ENCODE measurements at places on chromosomes 2 and 18. TPM values are rescaled to one million over a fixed set of nuclear protein-coding genes. Genes with fewer than 3 reads are reported as not detected.
A peak's percentile ranks its signal among the peaks of the same experiment; 100 is the strongest.

- H3K27me3 ChIP-seq = no peaks in the 10 kb centered on the region
- DNase-seq = no peak
- H3K4me1 ChIP-seq = no peaks in the 10 kb centered on the region
- no peak overlapping the region for H3K4me3 ChIP-seq
Measured at GRCh38 chr2:238107525-238108422, 7.6 kb downstream of the ESPNL start.

DNA sequence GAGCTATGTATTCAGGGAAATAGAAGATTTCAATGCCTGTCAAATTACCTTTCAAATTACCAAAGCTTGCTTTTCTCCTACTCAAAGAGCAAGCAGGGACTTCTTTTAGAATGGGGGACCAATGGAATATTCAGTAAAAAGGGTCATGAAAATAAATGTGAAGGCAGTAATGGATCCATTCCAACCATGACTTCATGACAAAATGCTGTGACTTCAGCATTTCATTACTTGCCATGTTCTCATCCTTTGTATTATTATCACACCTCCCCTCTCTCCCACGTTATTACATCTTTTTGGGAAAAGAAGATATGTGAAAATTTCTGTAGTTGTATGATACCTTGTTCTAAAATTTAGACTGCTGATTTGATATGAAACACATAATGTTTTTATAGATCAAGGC is 864.0 kb upstream of the FSHR start:
- H3K27ac ChIP-seq = no peak overlapping the region
- H3K36me3 ChIP-seq = no peaks in the 10 kb centered on the region
- no peak for DNase-seq

Gene EGR4
- polyA plus RNA-seq = not detected

Gene CTAGE1
- polyA plus RNA-seq = not detected

GRCh38 chr2:100733391-100734187 is 86.3 kb upstream of the NPAS2 start:
- H3K36me3 ChIP-seq = no peaks in the 10 kb centered on the region
- H3K27ac ChIP-seq = no peak overlapping the region
- DNase-seq = no peak
- H3K4me3 ChIP-seq = no peak overlapping the region
- H3K27me3 ChIP-seq = no peaks in the 10 kb centered on the region

GRCh38 chr2:203527719-203528118 is 7.4 kb downstream of the RAPH1 start:
- H3K27me3 ChIP-seq = no peaks in the 10 kb centered on the region
- no peaks in the 10 kb centered on the region for H3K36me3 ChIP-seq
- no peak for DNase-seq
- no peak overlapping the region for H3K4me3 ChIP-seq
- no peak overlapping the region for H3K27ac ChIP-seq

DNA sequence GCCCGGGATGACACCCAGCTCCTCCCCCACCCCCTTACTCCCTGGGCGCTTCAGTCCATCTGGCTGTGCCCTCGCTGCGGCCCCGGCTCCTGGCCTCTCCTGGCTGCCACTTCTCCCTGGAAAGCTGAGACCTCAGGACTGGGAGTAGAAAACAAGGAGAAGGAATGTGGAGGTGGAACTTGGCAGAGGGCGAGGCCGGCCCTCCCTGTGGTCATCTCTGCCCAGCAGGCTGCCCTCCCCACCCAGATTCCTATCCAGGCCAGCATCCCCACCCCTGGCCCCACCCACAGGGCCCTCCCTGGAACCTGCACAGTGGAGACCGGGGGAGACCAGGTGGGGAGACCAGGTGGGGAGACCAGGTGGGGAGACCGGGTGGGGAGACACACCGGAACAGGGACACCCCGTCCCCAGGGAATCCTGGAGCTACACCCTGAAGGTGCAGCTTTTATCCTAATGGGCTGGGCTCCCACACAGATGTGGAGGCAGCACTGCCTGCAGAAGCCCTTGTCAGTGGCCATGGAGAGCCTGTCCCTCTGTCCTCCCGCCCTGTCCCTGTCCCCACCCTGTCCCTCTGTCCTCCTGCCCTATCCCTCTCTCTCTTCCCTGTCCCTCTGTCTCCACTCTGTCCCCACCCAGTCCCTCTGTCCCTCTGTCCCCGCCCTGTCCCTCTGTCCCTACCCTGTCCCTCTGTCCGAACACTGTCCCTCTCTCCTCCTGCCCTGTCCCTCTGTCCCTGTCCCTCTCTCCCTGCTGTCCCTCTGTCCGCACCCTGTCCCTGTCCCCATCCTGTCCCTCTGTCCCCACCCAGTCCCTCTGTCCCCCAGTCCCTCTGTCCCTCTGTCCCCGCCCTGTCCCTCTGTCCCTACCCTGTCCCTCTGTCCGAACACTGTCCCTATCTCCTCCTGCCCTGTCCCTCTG is 157.1 kb downstream of the PXDN start:
- H3K27ac ChIP-seq = no peak overlapping the region
- no peaks in the 10 kb centered on the region for H3K27me3 ChIP-seq
- no peak for DNase-seq
- H3K4me3 ChIP-seq = no peak overlapping the region
- no peaks in the 10 kb centered on the region for H3K4me1 ChIP-seq
- no peaks in the 10 kb centered on the region for H3K36me3 ChIP-seq

GRCh38 chr18:79585395-79586370 is 93.9 kb upstream of the CTDP1 start:
- no peaks in the 10 kb centered on the region for H3K36me3 ChIP-seq
- DNase-seq = no peak
- H3K27ac ChIP-seq = no peak overlapping the region
- H3K4me1 ChIP-seq = no peaks in the 10 kb centered on the region
- no peak overlapping the region for H3K4me3 ChIP-seq
- H3K27me3 ChIP-seq = no peaks in the 10 kb centered on the region

DNA sequence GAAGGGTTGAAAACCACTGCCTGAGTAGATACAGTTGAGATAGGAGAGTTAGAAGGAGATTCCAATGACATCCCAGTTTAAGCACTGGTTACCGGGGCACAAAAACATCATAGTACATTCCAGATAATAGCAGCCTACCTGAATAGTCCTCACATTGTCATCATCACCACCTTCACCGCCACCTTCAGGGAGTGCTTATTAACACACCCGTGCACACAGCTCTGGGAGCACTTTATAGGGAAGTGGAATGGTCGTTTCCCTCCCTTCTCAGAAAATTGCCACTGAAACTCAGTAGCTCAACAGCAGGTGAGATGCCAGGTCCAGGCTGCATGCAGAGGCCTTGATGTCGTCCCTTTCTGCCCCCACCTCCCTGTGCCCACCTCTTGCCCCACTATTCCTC is 8.2 kb downstream of the SERPINB7 start:
- H3K27me3 ChIP-seq = no peaks in the 10 kb centered on the region
- H3K4me1 ChIP-seq = no peaks in the 10 kb centered on the region
- no peak overlapping the region for H3K27ac ChIP-seq
- H3K4me3 ChIP-seq = no peak overlapping the region
- no peak for DNase-seq

DNA sequence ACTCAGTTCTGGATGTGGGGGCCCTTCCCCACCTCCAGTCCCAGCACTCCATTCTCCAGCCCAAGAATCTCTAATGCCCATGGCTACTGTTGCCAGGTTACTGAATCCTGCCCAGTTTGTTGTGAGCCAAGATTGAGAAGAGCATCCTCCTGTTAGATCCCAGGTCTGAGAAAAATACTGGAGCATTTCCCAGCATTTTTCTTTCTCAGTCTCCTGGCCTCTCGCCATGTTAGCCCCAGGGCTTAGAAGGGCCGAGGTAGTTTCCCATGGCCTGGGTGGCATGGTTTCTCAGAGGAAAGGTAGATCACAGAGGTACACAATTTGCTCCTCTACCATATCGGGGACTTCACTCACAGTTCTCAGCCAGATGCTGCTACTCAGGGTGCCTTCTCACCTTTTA is 135.7 kb downstream of the OTX1 start:
- no peak for DNase-seq
- H3K27ac ChIP-seq = no peak overlapping the region
- H3K27me3 ChIP-seq = no peaks in the 10 kb centered on the region
- no peak overlapping the region for H3K4me3 ChIP-seq
- no peaks in the 10 kb centered on the region for H3K36me3 ChIP-seq

DNA sequence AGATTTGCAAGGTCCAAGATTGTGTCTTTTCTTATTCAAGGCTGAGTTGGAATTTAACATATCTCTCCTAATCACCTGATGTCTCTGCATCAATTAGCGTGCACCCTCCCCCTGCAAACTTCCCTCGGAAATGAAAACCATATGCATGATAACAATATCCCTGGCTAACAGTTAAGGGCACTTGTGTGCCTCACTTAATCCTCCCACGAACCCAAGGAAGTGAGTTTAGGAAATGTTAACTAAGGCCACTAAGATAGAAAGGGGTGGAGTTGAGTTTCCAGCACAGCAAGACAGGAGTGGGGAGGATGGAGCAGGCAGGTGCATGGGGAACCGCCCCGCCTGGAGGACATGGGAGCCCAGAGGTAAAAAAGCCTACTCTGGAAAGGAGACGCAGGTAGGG is 52.4 kb upstream of the PTMA start:
- no peaks in the 10 kb centered on the region for H3K27me3 ChIP-seq
- DNase-seq = no peak
- H3K27ac ChIP-seq = no peak overlapping the region
- H3K36me3 ChIP-seq = no peaks in the 10 kb centered on the region
- no peaks in the 10 kb centered on the region for H3K4me1 ChIP-seq

- DNase-seq = no peak
- H3K4me1 ChIP-seq = no peaks in the 10 kb centered on the region
- no peak overlapping the region for H3K27ac ChIP-seq
- H3K36me3 ChIP-seq = no peaks in the 10 kb centered on the region
- H3K4me3 ChIP-seq = no peak overlapping the region
Measured at GRCh38 chr2:4507661-4508060, 804.3 kb downstream of the DCDC2C start.

GRCh38 chr2:224163566-224164307 is 124.7 kb upstream of the SERPINE2 start:
- no peaks in the 10 kb centered on the region for H3K36me3 ChIP-seq
- no peaks in the 10 kb centered on the region for H3K27me3 ChIP-seq
- H3K4me1 ChIP-seq = no peaks in the 10 kb centered on the region
- no peak overlapping the region for H3K4me3 ChIP-seq

Gene CXCR4
- 1,556 TPM for polyA plus RNA-seq

Gene FAM237A
- not detected for polyA plus RNA-seq

DNA sequence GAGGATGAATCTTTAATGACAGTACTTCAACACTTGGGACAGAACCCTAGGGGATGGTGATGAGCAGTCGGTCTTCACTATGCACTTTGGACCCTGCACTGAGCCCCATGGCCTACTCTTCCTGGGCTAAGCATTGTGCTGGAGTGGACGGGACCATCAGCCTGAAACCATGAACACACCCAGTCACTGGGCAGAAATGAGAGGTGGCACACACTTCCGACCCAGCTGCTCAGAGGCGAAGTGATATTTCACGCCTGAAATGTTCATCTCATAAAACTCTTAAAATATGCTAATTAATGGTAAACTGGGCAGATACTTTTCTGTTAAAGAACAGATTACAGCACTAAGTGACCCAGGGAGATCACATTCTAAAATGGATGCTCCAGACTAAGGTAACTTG is 150.3 kb upstream of the NDUFV2 start:
- no peak for DNase-seq
- H3K27me3 ChIP-seq = no peaks in the 10 kb centered on the region
- no peaks in the 10 kb centered on the region for H3K36me3 ChIP-seq

GRCh38 chr2:24509425-24509824 is 18.4 kb downstream of the NCOA1 start:
- DNase-seq = no peak
- H3K36me3 ChIP-seq = no peaks in the 10 kb centered on the region
- H3K27me3 ChIP-seq = no peaks in the 10 kb centered on the region
- peaks cover 58% of the 10 kb centered on the region for H3K4me1 ChIP-seq
- H3K4me3 ChIP-seq = no peak overlapping the region
- H3K27ac ChIP-seq = no peak overlapping the region

- no peaks in the 10 kb centered on the region for H3K27me3 ChIP-seq
- no peak for DNase-seq
- H3K4me1 ChIP-seq = no peaks in the 10 kb centered on the region
- no peak overlapping the region for H3K4me3 ChIP-seq
Measured at GRCh38 chr18:68532328-68532885, 182.5 kb downstream of the TMX3 start.

GRCh38 chr2:109194620-109194937 is 65.6 kb downstream of the SH3RF3 start:
- H3K27me3 ChIP-seq = peaks cover 5% of the 10 kb centered on the region
- DNase-seq = no peak
- no peaks in the 10 kb centered on the region for H3K4me1 ChIP-seq
- no peak overlapping the region for H3K27ac ChIP-seq
- H3K4me3 ChIP-seq = no peak overlapping the region

Gene SCN2A
- polyA plus RNA-seq = not detected

DNA sequence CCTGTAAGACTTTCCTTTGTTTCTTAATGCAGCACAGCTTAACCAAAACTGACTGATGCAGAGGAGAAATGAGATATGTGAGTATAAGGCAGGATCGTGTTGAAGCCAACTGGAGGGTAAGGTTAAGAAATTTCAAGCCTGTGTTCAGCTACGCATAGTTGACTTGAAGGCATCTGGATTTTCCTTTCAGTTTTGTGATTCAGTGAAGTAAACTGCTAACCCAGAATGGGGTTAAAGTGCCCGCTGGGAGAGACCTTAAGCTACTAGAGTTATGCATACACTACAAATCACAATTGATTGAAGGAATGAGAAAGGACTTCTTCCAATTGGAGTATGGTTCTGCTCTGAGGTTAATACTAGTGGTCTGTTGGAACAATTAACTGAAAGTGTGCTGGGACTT is 22.6 kb downstream of the THSD7B start:
- no peaks in the 10 kb centered on the region for H3K36me3 ChIP-seq
- H3K27ac ChIP-seq = no peak overlapping the region
- no peaks in the 10 kb centered on the region for H3K27me3 ChIP-seq
- DNase-seq = no peak
- H3K4me3 ChIP-seq = no peak overlapping the region
- H3K4me1 ChIP-seq = no peaks in the 10 kb centered on the region

DNA sequence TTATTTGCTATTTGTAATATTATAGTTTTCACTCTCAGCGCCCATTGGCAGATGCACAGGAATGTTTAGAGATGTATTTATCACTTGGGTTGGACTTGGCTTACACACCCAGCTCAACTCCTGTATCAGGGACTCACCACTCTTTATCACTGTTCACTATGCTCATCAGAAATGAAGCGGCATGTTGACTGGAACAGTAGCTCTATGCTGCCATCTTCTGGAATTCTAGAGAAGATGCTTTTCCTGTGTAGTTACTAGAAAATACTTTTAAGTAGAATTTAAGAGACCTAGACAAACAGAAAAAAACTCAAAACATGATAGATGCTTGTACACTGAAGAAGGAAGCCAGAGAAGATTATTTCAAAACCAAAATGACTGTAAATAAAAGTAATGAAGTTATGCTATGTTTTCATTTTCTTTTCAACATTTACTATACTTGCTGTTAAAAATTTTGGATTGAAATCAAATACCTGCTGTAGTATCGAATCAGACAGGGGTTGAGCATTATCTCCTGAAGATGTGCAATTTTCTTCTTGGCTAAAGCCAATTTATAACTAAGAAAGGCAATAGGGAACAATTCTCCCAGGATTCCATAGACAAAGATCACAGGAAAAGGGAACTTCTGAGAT is 47.4 kb upstream of the NXPH2 start:
- H3K4me3 ChIP-seq = no peak overlapping the region
- no peaks in the 10 kb centered on the region for H3K36me3 ChIP-seq
- peak; percentile 45 for DNase-seq

Gene GPAT2
- polyA plus RNA-seq = 3.6 TPM

All from CD4-positive, alpha-beta memory T cell (primary cell).